ENCODE measurements at places on chromosomes 4 and X.

GRCh38 chrX:3231766-3232165 is 114.7 kb downstream of the MXRA5 start:
- DNase-seq = no peak

DNA sequence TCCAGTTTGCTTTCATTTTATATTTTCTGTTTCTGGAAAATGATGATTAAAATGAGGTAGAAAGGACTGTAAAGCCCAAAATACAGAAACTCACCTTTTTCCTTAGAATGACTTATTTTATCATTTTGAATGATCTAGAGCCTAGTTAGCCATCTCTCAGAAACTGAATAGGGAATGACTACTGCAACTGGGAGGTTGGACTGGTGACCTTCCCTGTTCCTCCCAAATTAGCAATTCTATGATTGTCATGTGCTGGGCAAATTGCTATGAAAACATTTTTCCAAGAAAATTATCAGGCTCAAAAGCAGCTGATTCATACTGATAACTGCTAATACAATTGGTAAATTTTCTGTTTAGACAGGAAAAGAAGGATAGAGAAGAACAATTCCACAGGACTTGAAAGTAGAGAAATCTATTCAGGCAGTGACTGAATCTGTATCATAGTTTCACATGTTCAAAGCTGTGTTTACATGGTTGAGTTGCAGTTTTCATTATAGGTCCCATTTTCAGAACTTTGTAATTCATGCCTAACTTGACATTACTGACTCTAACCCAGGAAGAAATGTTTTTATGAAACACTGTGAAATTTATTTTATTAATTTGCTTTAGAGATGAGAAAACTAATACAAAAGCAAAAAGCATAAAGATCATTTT is 43.4 kb upstream of the SEC24B start:
- DNase-seq = no peak

- DNase-seq = no peak
Measured at GRCh38 chr4:103100691-103101090, 1.1 kb upstream of the BDH2 start.

GRCh38 chrX:68695206-68695845 is 47.9 kb downstream of the STARD8 start:
- no peak for DNase-seq

DNA sequence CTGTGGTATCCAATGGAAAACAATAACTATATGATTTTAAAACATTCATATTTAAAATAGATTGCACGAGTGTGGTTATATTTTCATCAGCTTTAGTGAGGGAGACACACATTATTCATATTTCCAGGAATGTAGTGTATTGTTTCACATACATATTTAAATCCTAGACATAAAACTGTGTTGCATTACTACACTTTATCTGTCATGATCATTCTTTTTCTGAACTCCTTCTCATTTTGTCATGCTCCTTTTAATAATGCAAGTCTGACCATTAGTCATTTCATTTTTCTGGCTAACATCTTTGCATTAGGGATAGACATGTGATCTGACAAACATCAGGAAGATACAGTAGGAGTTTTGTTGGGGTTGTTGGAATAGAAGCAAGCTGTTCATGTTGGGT is 1382.7 kb downstream of the PCDH7 start:
- no peak for DNase-seq

Data from stimulated activated CD4-positive, alpha-beta T cell treated with anti-CD3 and anti-CD28 coated beads, TNF-alpha, amount 100 ng/mL, for 4 hours (primary cell).